Stimulated activated CD4-positive, alpha-beta T cell treated with anti-CD3 and anti-CD28 coated beads, Interleukin-4, amount 100 ng/mL, for 24 hours (primary cell): ENCODE measurements at places on chromosomes 3 and 15.

DNA sequence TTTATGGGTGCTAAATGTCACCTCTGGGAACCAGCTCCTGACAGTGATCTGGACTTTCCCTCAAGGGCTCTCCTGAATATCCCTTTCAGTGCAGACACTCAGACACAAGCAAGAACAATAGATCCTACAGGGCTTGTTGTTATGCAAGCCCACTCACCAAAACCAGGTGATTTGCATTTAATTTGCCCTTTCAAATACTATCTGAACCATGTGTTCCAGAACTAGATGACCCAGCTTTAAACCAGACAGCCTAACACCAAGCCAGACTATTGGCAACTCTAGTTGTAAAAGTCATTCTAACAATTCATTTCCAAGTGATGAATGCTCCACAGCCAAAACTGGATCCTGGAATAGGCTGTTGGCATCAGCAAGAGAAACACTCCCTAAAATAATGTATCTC is 5.6 kb upstream of the ATP8B4 start:
- DNase-seq = no peak

DNA sequence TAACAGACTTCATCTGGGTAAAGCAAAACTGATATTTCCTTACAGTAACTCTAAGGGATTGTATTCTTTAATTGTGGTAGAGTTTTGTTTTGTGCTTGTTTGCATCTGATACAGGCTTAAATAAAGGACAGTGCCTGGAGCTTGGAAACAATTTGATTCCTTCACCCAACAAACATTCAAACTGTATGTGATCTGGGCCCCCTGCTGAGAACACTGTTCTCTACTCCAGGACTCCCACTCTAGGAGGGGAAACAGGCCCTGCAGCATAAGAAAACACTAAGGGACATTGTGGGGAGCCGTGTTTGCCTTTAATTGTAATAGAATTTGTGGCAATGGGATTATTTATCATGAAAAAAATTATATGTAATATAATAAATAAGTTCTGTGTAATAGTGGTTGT is 56.9 kb downstream of the CTDSPL start:
- no peak for DNase-seq

DNA sequence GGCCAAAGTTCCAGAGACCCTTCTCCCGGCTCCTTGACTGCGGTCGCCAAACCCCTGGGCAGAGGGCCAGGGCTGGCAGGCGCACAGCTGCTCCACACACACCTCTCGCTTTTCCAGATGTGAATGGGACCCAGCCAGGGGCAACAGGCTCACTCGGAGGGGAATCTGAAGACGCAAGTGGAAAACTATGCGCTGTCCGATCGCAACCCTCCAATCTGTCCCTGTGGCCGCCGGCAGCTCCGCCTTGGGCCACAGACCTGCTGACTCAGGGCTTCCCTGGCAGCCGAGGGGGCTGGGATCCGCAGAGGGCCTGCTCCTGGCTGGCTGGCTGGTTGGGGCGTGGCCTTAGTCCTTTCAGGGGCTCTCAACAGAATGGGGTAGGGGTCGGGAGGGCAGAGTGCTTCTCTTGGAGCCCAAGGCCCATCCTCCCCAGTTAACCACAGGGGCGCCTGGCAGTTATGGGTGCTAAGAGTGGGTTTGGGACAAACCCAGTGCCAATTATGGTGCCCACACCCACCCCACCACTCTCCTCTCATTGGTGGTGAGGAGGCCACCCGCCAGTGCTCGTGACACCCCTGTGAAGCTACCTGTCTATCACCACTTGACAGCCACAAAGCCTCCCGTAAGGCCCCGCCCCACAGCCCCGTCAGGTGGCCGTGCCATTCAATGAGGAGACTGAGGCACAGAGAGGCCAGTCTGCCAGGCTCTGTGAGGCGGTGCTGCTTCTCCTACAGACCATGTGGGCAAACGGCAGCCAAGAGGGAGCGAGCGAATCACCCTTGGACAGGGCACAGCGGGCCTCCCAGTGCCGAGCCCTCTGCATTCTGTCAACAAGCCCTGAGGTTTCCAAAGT is 53.8 kb downstream of the IQSEC1 start:
- no peak for DNase-seq

DNA sequence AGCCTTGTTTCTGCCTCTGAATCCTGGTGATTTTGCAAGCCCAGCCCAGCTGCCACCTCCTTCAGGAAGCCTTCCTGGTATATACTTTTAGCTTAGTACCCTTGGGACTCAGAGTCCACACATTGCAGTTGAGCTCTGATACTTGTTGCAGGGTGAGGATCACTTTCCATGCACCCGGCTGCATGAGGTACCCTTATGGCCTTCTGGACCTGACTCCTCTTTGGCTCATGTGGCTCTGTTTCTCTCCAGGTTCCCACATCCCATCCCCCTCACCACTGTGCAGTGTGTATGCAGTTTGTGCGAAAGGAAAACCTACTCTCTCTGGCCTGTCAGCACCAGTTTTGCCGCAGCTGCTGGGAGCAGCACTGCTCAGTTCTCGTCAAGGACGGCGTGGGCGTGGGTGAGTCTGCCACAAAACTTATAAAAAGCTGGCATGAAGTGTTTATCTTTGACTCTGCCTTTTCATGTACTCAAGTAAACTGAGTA is 23.1 kb upstream of the P4HTM start:
- DNase-seq = peak; percentile 49

DNA sequence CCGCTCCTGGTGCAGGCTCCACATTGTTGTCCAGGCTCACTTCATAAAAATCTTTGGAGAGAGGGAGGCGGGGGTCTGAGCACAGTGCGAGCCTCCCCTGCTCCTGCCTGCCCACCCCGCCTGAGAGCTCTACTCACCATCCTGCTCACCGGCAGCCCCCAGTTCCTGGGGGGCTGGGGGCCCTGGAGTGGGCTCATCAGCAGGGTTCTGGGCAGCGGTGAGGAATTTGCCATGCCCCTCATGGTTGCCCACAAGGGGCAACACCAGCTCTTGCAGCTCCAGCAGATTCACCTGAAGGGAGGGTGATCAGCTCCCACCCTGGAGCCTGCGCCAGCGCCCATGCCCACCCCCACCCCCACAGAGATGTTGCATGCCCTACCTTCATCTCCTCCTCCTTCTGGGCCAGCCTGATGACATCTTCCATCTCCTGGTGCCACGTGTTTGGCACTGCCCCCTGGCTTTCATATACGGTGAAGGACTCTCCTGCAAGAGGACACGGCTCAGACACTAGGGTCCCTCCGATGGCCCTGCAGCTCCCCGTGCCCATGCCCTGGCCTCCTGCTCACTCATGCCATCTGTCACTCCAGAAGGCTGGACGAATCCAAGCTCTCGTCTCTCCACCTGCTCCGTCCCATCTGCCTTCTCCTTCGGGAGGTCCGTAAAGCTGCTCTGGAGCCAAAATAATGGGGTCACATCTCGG is 162.1 kb downstream of the TBC1D2B start:
- DNase-seq = no peak

- no peak for DNase-seq
Observed at GRCh38 chr3:30508339-30508738, 98.1 kb upstream of the TGFBR2 start.

DNA sequence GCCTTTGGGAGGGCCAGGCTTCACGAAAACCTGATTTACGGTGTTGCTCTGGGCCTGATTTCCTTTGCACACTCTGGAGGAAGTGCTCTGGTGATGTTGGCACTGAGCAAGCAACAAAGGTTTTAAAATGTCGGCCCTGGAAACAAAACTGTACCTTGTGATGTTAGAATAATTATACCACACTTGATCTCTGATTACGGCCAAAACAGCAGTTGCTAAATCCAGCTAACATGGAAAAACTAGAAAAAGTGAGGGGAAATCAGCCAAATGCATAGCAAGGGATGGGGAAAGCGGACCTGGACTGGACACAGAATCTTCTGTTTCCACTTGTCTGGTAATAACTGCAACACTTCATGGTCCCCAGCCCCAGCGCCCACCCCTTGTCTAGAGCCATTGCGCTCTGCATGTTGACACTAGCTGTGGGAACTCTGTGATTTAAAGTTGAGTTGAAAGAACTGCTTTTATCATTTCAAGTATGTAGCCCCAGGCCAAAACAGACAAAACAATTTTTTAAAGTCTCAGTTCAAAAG is 120.1 kb downstream of the VGLL4 start:
- DNase-seq = no peak

DNA sequence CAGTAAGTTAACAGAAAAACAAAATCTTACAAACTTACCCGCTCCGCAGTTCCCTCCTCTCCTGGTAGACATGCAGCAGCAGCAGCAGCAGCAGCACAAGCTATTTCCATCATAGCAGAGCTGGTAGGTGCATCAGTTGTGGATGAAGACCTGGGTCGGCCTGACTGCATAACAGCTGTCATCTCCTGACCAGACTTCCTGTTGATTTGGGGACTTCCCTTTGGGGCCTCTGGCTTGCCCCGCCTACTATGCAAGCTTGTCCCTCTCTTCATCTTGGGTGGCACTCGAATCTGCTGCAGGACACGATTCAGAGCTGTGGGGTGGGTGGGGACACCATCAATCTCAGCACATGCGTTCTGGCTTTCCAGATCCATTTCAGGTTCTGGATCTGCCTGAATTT is 65.7 kb downstream of the TMCC1 start:
- peak; percentile 18 for DNase-seq

GRCh38 chr3:114962189-114962588 is 184.9 kb downstream of the ZBTB20 start:
- no peak for DNase-seq

GRCh38 chr3:177333533-177334520 is 136.5 kb upstream of the TBL1XR1 start:
- DNase-seq = no peak

DNA sequence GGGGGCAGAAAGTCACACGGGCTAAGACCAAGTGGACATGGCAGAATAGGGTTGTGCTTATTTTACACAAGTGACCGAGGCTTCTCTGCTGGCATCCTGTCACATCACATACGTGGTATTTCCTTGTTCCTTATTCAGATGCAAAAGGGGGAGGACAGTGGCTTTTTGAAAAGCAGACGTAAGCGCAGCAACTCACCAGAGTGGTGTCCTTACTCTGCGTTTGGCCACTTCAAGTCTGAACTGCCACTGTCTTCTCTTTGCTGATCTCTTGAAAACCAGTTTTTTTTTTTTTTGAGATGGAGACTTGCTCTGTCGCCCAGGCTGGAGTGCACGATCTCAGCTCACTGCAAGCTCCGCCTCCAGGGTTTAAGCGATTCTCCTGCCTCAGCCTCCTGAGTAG is 113.2 kb downstream of the SOX2 start:
- no peak for DNase-seq

- DNase-seq = no peak
Observed at GRCh38 chr15:72184165-72184811, 13.3 kb downstream of the GRAMD2A start.

- no peak for DNase-seq
Observed at GRCh38 chr3:28901018-28901417, 379.9 kb upstream of the RBMS3 start.

DNA sequence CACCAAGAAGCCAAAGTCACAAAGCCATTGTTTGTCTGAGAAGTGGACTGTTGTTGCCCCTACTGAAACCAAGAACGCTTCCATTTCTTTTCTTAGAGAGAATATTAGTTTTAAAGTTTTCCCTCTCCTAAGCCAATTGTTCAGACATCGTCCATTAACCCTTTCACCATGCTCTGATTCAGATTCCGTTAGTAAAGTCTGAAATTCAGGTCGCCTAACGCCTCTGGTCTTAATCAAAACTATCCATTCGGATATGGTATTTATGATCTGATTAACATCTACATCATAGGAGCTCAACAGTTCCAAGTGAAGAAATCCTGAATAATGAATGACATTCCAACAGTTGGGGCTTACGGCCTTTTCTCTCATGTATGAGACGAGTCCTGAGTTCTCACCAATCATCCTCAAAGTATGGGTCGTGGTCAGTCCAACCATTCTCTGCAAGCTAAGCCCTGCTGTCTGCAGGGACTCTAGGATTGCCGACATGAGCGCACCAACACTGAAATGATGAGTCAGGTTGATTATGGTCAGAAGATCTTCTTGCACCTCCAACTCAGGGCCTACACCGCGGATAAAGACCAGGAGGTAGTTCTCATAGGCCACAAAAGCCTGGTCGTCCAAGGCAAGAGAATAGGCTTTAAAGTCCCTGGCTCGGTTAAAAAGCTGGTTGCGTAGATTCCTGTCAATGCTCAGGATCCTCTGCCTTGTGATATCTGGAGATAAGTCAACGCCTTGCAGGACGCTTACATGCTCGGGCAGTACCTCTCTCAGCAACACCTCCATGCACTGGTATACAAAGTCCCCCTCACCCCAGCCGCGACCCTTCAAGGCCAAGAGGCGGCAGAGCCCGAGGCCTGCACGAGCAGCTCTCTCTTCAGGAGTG is 767 bp downstream of the EPM2AIP1 start:
- peak; percentile 23 for DNase-seq

- DNase-seq = no peak
Observed at GRCh38 chr15:93866476-93866875, 364.9 kb upstream of the MCTP2 start.

DNA sequence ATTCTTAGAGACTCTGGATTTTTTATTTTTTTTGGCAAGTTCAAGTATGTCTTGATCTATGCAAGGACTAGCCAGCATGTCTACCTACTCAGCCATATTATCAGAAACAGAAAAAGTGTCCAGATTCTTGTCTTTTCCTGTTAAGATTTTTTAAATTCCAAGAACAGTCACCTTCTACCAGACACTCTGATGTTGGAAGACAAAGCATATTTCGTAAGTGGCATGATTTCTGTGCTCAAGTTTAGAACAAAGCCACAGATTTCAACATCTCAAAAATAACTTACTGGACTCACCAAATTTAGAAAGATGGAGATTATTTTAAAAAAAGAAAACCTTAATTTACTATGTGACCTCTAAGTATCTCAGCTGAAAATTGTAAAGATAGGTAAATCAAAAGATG is 61.9 kb downstream of the GOLGA6L7 start:
- no peak for DNase-seq

- DNase-seq = no peak
Observed at GRCh38 chr3:110414855-110415254, 656.8 kb upstream of the NECTIN3 start.

- no peak for DNase-seq
Observed at GRCh38 chr15:60936186-60936585, 292.9 kb downstream of the RORA start.

GRCh38 chr3:132645058-132645457 is 14.6 kb downstream of the ACAD11 start:
- DNase-seq = no peak

GRCh38 chr15:70820214-70820613 is 33.7 kb downstream of the LARP6 start:
- no peak for DNase-seq

- no peak for DNase-seq
Observed at GRCh38 chr15:58544756-58545155, 113.0 kb downstream of the LIPC start.

GRCh38 chr3:171255236-171255806 is 204.9 kb downstream of the TNIK start:
- no peak for DNase-seq

DNA sequence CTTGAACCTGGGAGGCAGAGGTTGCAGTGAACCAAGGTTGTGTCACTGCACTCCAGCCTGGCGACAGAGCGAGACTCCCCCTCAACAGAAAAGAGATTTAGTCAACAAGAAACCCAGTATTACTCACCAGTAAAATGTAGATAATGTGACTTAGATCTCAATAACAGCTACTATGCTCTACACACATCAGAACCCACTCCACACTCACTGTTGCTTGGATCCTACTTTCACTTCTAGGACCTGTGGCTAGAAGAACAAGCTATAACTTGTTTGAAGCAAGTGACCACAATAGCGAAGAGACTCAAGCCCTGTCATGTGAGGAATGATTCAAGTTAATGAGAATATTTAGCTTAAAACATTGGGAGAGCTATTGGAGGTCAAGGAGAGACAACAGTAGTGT is 100.7 kb downstream of the ANXA2 start:
- no peak for DNase-seq

- no peak for DNase-seq
Observed at GRCh38 chr3:3771567-3771966, 27.7 kb upstream of the LRRN1 start.

- DNase-seq = no peak
Observed at GRCh38 chr15:37098468-37099318, 1.7 kb downstream of the MEIS2 start.
